ENCODE measurements at places on chromosomes 11 and 22. TPM values are rescaled to one million over a fixed set of nuclear protein-coding genes. Genes with fewer than 3 reads are reported as not detected.

DNA sequence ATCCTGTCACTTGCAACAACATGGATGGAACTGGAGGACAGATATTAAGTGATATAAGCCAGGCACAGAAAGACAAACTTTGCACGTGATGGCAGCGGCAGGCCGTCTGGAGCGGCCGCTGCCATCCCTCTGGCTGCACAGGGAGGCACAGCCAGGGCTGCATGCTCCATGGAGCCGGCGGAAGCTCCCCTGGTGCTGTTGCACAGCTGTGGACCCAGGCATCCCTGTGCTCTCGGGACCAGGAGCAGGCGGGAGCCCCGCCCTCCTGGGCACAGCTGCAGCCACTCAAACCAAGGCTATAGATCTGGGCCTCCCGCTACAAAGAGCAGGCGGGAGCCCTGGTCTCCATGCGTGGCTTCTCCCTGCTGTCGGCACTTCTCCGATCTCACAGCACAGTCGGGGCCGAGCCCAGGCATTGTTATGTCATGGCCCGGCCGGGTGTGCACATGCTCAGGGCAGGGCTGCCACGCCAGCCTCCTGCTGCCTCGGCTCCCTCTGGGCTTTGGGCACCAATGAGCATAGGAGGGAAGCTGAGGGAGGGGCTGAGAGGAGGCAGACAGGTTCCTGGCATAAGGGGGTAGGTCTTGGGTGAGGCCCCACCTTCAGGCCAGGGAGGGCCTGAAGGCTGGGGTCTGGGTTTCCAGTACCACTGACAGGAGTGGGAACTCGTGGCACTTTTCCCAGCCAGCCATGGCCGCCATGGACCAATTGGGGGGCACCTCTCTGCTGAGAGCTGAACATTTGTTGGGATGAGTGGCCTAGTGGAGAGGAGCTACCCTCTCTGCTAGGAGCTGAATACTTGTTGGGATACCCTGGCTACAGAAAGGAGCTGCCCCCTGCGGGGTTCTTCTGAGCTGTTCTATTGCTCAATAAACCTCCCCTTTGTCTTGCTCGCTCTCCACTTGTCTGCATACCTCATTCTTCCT lies 16.7 kb downstream of the RRP8 start:
- H3K36me3 ChIP-seq: peaks cover 19% of the 10 kb centered on the region
- no peaks in the 10 kb centered on the region for H3K4me1 ChIP-seq
- H3K4me3 ChIP-seq: no peak overlapping the region
- H3K27ac ChIP-seq: no peak overlapping the region
- no peaks in the 10 kb centered on the region for H3K27me3 ChIP-seq

DNA sequence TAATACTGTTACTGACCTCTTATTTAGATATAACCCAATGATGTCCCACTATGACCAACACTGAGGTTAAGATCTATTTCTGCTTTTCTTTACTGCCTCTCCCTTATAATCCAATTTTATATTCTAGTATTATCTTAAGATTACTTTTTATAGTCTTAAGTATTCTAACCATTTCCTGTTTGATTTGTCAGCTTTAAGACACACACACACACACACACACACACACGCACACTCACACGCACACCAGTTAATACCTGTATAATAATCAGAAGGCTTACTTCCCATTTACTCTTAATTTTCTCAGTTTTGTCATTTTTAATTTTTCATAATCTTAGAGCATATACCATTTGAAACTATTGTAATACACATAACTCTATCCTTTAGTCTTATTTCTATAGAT lies 226.0 kb upstream of the C11orf87 start:
- no peak for DNase-seq
- peaks cover 29% of the 10 kb centered on the region for H3K4me1 ChIP-seq
- peaks cover 5% of the 10 kb centered on the region for H3K36me3 ChIP-seq
- no peak overlapping the region for H3K27ac ChIP-seq

CXCR5 gene
- total RNA-seq: 0.27 TPM

PKDREJ gene
- 0.05 TPM for total RNA-seq

GRCh38 chr11:8709002-8709672 lies 26.5 kb downstream of the RPL27A start:
- DNase-seq: no peak
- peak overlapping the region; percentile 93 for H3K27ac ChIP-seq
- H3K4me1 ChIP-seq: peaks cover 29% of the 10 kb centered on the region

GRCh38 chr11:64778223-64778472 lies 194 bp downstream of the SF1 start:
- H3K36me3 ChIP-seq: peaks cover 23% of the 10 kb centered on the region
- H3K27me3 ChIP-seq: no peaks in the 10 kb centered on the region
- no peak for DNase-seq
- peak overlapping the region; percentile 82 for H3K4me3 ChIP-seq
- H3K4me1 ChIP-seq: peaks cover 33% of the 10 kb centered on the region
- peak overlapping the region; percentile 97 for H3K27ac ChIP-seq

GRCh38 chr22:19674129-19674928 lies 40.0 kb upstream of the SEPTIN5 start:
- no peak for DNase-seq
- no peaks in the 10 kb centered on the region for H3K27me3 ChIP-seq
- H3K27ac ChIP-seq: no peak overlapping the region
- H3K4me3 ChIP-seq: no peak overlapping the region

DRICH1 gene
- total RNA-seq: not detected

DNA sequence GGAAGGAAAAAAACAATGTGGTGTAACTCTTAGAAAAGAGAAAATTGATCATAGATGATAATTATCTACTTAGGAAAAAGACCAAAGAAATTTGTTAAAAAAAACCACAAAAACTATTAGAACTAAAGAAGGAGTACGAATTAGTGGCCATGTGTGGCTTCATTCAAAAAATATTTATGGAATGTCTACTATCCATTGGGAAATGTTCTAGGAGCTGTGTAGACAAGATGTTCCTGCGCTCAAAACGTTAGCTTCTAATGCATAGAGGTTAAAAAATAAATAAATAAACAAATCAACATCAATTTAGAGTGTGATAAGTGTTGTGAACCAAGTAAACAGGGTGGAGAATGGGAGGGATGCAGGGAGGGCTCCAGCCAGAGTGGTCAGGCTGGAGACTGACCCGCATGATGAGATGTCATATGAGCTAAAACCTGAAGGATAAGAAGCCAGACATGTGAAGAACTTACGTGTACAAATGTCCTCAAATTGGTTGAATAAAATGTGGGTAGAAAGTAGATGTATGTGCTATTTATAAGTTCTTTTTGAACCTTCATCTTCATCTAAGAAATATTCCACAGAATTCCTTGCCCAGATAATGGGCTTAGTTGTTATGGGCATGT lies 4.3 kb upstream of the EXPH5 start:
- H3K4me1 ChIP-seq: peaks cover 14% of the 10 kb centered on the region
- H3K27ac ChIP-seq: no peak overlapping the region
- DNase-seq: no peak
- H3K4me3 ChIP-seq: no peak overlapping the region

DNA sequence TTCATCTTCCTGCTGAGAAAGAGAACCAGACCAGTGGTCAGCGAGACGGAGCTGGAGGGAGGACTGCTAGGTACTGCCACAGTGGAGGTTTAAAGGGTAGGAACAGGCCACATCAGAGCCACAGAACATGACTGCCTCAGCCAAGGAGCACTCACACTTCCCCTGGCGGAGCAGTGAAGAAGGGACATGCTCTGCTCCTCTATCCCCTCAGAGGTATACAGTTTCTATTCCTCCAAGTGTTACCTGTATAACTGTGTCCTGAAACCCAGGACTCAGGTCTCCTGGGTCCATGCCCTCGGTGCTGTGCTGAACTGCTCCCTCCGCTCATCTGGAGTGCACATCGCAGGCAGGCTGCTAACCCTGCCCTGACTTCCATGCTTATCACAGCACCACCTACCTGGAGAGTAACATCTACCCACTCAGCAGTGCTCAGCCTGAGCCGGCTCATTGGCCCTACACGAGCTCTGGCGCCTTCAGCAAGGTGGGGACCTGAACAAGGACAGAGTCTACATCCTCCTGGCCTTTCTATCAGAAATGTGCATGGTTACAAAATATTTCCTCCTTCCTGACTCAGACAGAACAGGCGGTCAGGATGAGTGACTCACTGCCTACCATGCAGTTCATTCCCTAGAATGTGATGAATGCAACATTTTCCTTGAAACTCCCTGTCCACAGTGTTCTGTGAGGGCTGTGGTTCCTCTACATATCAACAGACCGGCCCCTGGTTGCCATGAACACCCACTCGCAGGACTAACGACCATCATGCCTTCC lies 52.9 kb downstream of the C11orf58 start:
- H3K4me3 ChIP-seq: peak overlapping the region; percentile 36
- DNase-seq: peak; percentile 67
- no peaks in the 10 kb centered on the region for H3K27me3 ChIP-seq
- peak overlapping the region; percentile 97 for H3K27ac ChIP-seq
- H3K4me1 ChIP-seq: peaks cover 55% of the 10 kb centered on the region

CNTN5 gene
- not detected for total RNA-seq

- DNase-seq: no peak
- H3K36me3 ChIP-seq: no peaks in the 10 kb centered on the region
- H3K27me3 ChIP-seq: peaks cover 28% of the 10 kb centered on the region
- peak overlapping the region; percentile 85 for H3K4me3 ChIP-seq
- H3K4me1 ChIP-seq: peaks cover 50% of the 10 kb centered on the region
- peak overlapping the region; percentile 95 for H3K27ac ChIP-seq
Observed at GRCh38 chr11:27718863-27719545, 18.7 kb upstream of the BDNF start.

GRCh38 chr11:26134481-26135355 lies 197.2 kb upstream of the ANO3 start:
- H3K27ac ChIP-seq: no peak overlapping the region
- no peak for DNase-seq
- no peaks in the 10 kb centered on the region for H3K4me1 ChIP-seq
- no peak overlapping the region for H3K4me3 ChIP-seq
- H3K27me3 ChIP-seq: peaks cover 2% of the 10 kb centered on the region
- H3K36me3 ChIP-seq: no peaks in the 10 kb centered on the region

DNA sequence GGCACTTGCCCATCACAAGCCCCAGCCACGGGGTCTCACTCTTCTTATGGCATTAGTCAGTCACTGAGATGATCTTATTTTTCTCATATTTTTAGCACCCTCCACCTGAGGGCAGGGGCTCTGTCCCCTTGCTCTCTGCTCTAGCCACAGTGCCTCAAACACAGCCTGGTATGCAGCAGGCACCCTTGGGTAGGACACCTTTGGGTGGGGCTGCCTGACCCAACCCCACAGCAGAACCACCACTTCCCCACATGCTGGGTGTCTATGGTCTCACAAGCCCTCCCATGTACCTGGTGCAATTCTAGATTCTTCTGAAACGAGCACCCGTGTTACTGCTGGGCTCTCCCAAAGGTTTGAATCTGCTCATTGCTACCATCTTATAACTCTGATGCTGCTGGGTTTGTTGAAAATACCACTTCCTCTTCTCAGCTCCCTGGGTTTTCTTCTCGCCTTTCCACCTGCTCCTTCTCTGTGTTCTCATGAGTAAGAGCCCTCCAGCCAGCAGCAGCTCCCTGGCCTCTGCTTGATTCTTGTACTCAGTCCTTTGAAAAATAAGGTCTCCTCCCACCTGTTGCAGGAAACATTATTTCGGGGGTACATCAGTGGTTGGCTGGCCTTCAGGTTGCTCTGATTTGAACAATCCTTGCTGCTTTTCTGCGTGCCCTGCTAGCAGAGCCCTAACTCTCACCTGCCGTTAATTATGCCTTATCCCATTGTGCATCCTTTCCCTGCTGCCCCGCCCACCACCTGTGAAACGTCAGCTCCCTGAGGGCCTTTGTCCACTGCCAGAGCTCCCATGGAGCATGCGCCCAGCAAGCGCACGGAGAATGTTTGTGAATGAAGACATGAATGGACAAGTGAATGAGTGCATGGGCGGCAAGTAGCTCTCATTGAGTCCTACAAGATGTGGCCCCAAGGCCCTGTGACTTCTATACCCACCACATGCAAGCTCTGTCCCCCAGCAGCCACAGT lies 1181.6 kb downstream of the TBC1D22A start:
- DNase-seq: no peak
- H3K36me3 ChIP-seq: no peaks in the 10 kb centered on the region
- peaks cover 9% of the 10 kb centered on the region for H3K27me3 ChIP-seq
- H3K4me3 ChIP-seq: no peak overlapping the region

MIOX gene
- total RNA-seq: not detected

IGLL1 gene
- total RNA-seq: not detected

VPREB3 gene
- total RNA-seq: not detected

OR5AS1 gene
- total RNA-seq: not detected

GRCh38 chr11:132999516-132999915 lies 532.8 kb downstream of the OPCML start:
- H3K36me3 ChIP-seq: no peaks in the 10 kb centered on the region
- no peak for DNase-seq
- H3K4me1 ChIP-seq: peaks cover 1% of the 10 kb centered on the region
- H3K27ac ChIP-seq: no peak overlapping the region
- H3K27me3 ChIP-seq: peaks cover 8% of the 10 kb centered on the region
- no peak overlapping the region for H3K4me3 ChIP-seq

DNA sequence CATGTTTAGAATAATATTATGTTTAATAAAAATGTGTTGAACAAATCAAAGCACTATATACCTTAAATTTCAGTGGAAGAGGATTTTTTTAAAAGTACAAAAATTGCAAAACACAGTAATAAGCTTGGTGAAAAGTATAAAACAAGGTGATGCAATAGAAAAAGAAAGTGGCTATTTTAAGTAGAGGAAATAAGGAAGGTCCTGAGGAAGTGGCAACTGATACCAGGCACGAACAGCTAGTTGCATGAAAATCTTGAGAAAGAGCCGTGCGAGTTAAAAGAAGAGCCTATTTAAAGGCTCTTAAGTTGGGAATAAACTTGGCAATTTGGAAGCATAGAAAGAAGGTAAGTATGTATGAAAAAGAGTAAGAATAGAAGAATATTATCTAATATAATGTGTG lies 1679.3 kb downstream of the LRRC4C start:
- no peak for DNase-seq
- H3K4me1 ChIP-seq: no peaks in the 10 kb centered on the region
- no peaks in the 10 kb centered on the region for H3K36me3 ChIP-seq

DNA sequence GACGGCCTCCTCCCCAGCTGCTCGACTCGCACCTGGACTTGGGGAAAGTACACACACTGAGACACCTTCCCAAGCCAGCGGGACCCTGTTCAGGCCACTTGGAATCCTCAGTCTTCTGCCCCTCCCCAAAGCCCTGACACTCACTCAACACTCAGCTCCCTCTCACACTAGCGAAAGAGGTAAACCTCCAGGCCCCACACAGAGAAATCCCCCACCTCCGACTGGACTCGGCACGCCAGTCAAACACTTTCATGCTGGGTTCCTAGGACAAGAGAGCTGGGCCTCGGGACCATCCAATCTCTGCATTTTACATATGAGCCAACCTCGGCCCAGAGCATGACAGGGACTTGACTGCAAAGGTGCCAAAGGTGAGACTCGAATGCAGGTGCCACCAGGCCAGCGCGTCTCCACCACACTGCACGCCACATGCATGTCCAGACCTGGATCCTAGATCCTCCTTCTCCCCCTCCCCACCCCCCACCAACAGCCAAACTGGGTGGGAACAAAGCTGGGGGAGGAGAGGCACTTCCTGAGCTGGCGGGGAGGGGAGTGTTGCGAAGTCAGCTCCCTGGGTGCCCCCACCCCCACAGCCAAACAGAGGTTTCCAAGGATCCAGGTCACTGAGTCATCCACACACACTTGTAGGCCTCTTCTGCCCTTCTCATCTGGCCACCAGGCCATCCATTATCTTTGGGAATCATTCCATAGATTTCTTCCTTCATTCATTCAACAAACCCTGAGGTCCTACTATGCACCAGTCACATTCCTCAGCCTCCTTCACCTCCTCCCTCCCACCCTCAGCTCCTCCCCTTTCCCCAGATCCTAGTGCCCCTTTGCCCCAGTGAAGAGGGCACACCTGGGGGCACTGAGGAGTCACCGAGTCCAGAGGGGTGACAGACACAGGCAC lies 10.7 kb upstream of the CD5 start:
- peaks cover 1% of the 10 kb centered on the region for H3K36me3 ChIP-seq
- H3K4me1 ChIP-seq: no peaks in the 10 kb centered on the region
- H3K27me3 ChIP-seq: peaks cover 4% of the 10 kb centered on the region
- no peak overlapping the region for H3K4me3 ChIP-seq
- DNase-seq: no peak

SERPING1 gene
- total RNA-seq: 4.6 TPM
